ENCODE measurements at places on chromosomes 3 and 15.

- no peak for DNase-seq
Observed at GRCh38 chr3:194931347-194931746, 245.7 kb downstream of the FAM43A start.

GRCh38 chr15:91555312-91555711 lies 298.2 kb upstream of the SLCO3A1 start:
- DNase-seq = no peak

DNA sequence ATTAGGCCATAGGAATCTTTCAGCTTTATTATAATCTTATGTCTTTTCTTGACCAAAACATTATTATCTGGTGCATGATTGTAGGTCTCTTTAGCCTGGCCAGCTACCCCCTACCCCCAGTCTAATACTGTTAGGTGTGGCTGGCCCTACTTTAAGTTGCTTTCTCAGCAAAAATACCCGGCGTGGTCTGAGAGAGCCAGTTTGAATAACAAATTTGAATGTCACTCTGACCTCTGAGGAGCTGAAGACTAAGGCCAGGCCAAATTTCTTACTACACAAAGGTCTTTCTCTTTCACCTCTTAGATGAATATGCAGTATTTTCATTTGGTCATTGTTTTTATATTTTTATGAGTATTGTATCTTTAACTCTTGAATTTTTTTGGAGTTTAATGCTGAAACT lies 188.5 kb upstream of the MLF1 start:
- no peak for DNase-seq

DNA sequence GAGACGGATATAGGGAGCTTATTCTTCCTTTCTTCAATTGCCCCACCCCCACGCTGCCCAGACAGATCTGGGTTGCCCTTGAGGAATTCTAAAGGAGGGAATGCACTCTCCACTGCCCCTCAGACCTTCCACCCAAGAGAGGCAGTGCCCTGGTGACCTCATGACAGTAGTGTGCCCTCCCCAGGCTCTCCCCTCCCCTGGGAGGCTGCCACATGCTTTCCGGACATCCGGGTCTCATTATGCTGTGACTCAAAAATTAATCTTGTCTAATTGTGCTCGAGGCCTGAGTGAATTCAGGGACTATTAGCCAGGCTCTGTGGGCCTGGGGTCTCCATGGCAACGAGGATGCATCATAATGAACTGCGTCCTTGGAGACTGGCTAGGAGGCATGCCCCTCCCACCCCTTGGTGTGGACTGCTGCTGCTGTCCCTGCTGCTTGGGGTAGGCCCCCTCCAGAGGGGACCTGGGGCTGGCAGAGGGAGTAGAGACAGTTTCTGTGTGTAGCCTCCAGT lies 20.8 kb downstream of the CORO2B start:
- no peak for DNase-seq

GRCh38 chr15:56467616-56468015 lies 2.7 kb upstream of the MNS1 start:
- DNase-seq = no peak

- DNase-seq = no peak
Observed at GRCh38 chr3:116260491-116260890, 184.8 kb downstream of the LSAMP start.

DNA sequence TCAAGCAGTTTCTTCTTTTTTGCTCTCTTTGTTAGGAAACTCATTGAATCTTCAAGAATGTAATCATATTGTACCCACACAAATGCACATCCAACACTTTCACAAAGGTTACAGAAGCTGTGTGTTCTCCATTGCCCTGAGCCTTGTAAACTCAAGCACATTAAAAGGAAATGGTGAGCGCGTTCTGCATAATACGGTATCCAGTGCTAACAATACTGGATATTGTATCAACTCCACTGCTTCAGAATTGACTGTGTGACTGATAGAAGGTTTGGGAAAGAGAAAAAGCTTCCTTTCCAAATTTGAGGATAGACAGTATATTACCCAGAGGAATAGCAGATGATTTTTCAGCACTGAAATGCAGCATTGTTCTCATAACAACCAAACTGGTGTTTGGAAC lies 268.9 kb upstream of the RBMS3 start:
- DNase-seq = no peak

DNA sequence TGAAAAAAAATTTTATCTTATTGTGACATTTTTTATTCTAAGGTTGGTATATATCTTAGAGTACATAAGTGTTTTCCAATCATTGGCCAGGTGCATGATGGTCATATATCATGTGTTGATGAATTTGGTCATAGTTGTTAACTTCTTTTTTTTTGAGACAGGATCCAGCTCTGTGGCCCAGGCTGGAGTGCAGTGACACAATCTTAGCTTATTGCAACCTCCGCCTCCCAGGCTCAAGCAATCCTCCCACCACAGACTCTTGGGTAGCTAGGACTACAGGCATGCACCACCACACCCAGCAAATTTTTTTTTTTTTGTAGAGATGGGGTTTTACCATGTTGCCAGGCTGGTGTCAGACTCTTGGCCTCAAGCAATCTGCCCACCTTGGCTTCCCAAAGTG lies 44.0 kb downstream of the PCCB start:
- DNase-seq = no peak

- no peak for DNase-seq
Observed at GRCh38 chr3:186653080-186653707, 12.6 kb upstream of the HRG start.

- no peak for DNase-seq
Observed at GRCh38 chr3:46186471-46187340, 21.4 kb downstream of the CCR1 start.

DNA sequence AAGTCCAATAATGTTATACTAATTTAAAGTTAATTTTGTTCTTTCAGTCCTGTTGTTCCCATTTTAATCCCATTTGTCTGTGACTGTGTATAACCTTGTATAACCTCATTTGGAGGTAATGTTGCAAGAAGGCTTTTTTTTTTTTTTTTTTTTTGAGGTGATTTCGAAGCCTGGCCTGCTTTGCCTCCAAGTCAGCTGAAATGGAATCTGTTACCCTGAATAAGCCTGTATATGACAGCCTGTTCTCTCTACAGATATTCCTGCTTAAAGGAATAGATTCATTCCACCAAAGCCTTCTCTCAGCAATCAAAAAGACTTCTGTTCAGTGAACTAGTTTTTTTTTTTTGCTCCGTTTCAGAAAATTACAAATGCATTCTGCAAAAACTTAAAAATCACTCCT lies 271.8 kb upstream of the UBE2E1 start:
- DNase-seq = no peak

DNA sequence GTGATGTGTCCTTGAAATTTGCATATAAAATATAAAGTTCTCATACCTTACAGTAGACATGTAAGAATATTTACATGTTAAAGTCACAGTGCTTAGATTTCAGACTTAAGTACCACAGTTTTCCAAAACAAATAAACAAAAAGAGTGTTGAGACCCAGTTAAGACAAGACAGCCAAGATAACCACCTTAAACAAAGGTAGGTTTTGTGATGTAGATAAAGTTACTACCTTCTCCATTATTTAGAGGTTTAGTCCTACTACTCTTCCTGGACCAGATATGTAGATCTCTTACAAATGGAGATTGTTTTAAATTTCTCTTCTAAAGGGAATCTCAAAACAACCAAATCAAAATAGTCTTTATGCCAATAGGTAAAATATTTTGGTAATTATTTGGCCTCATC lies 15.7 kb downstream of the OR5H15 start:
- DNase-seq = no peak

DNA sequence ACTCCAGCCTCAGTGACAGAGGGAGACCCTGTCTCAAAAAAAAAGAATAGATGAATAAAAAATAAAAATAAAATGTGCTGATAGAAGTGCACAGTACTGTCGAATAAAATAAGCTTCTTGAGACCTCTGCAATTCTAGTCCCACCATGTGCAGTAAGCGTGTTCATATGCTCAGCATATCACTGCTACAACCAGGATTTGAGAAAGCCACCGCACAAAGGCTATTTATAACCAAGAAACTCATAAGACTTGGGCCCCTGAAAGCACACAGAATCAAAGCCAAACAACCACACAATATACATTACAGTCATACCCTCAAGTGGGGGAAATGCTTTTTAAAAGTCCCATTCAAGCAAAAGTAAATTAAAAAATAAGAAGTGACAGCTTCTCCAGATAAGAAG lies 56.5 kb upstream of the FXR1 start:
- no peak for DNase-seq

DNA sequence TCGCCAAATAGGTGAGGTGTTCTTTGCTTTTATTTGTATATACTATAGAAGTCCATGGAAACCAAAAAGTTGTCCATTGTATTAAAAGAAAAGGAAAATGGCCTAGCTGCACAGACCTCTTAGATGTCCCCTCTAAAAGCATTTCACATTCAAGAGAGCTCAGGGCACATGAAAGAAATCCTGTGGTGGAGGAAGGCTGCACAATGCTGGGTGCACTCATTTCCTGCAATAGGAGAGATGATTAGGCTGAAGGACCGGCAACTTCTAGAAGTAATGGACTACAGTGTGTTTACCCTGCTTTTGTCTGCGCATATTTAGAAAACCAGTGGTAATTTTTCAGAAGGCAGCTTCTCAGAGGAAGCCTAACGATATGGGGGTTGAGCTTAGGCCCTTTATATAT lies 25.4 kb downstream of the PPM1L start:
- DNase-seq = no peak

DNA sequence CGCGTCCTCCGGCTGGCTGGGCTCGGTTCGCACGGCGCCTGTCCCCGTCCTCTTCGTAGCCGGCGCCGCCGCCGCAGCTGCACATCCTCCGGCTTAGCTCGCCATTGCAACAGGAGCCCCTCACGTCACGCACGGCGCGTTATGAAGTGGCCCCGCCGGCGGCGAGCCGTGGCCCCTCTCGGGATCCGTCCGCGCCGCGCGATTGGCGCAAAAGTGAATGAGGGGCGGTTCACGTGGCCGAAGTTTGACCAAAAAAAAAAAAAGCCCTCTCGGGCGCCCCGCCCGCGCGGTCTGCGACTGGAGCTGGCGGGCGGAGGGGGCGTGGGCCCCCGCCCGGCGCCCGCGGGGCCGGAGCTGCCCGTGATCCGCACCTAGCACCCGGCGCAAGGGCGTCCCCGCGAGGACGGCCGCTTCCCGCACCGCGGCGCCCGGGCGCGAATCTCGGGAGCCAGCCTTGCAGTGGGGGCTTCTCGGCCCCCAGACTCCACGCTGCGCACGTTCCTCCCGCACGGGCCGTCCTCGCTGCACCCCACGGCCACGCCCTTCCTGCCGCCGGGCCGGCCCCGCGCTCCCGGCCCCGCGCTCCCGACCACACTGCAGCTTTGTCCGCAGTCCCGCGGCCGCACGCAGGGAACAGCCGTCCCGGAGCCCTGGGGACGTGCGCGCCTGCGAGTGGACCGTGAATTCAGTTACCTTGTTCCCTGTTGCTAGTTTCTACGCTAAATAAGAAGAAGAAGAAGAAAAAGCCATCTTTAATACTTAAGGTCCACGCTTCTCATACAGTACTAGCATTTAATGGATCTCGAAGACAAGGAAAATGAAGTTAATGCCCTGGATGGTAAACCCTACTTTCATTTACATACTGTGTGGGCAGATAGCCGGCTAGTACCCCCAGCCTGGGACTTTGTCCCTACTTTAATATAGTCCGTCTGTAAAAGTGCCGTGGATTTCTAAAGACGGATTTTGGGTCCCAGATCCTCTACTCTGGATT lies at the start of gene CHSY1:
Gene CHSY1 (minus strand): TSS at position 219 of the 991 bp plus-strand sequence. CDS start 592 bp downstream, outside the sequence.
- DNase-seq = peak; percentile 89

DNA sequence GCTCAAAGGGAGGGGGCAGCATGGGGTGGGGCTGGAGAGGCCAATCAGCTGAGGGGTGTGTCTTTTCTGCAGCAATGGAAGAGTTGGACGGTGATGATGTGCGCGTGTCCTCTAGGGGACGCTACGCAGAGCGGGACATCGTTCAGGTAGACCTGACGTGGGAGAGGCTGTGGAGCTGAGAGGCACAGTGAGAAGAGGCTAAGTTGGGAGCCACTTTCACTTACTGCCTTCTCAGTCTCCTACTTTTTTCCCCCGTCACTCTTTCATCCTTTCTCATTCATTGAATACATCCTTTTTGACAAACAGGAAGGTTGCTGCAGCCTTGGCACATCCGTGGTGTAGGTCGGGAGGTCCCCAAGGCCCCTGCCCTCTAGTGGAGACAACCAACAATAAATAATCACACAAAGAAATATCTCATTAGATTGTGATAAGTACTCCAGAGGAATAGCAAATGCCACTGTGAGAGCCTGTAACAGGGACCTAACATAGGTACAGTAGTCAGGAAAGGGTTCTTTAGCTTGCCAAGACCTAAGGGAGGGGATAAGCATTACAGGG lies 4.4 kb upstream of the BRPF1 start:
- DNase-seq = peak; percentile 74

GRCh38 chr3:184160456-184160855 lies 5.3 kb downstream of the DVL3 start:
- DNase-seq = no peak

- DNase-seq = no peak
Observed at GRCh38 chr15:68834346-68834745, 13.7 kb upstream of the ANP32A start.

GRCh38 chr3:145118303-145118702 lies 1042.7 kb downstream of the PLOD2 start:
- no peak for DNase-seq

- DNase-seq = no peak
Observed at GRCh38 chr3:114756506-114757279, 390.4 kb downstream of the ZBTB20 start.

DNA sequence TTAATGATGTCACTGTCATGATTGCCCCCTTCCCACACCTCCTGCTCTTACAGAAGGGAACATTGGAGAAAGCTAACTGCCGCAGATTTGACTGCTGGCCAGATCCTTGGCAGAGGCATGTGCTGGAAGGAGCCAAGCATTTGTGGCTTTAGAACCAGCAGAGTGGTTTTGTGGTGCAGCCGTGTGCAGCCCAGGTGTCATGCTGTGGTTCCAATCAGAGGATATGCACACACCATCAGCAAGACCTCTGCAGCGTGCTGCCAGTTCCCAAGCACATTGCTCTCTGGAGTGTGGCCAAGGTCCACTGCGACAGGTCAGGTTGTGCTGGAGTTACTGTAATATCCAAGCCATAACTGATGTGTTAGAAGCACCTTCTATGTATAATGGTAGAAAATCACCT lies 61.6 kb downstream of the OTOL1 start:
- DNase-seq = no peak

GRCh38 chr3:47664519-47664918 lies 85.9 kb upstream of the CSPG5 start:
- no peak for DNase-seq

DNA sequence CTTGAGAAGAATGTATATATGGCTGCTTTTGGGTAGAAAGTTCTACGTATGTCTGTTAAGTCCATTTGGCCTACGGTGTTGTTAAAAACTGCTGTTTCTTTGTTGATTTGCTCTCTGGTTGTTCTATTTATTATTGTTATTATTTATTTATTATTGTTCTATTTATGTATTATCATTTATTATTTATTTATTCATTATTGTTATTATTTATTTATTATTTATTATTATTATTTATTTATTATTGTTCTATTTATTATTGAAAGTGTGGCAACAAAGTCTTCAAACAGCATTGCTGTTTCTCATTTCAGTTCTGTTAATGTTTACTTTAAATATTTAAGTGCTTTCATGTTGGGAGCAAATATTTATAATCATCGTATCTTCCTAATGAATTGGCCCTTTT lies 66.7 kb downstream of the SI start:
- no peak for DNase-seq

Data from CD4-positive, alpha-beta T cell treated with Interleukin-10 for 1 hour (primary cell).